Nucleus accumbens (tissue), 56 donors: ENCODE measurements at places on chromosomes 4 and X.

GRCh38 chr4:176358083-176358469, 38.3 kb downstream of the SPCS3 start:
- no peak for DNase-seq

DNA sequence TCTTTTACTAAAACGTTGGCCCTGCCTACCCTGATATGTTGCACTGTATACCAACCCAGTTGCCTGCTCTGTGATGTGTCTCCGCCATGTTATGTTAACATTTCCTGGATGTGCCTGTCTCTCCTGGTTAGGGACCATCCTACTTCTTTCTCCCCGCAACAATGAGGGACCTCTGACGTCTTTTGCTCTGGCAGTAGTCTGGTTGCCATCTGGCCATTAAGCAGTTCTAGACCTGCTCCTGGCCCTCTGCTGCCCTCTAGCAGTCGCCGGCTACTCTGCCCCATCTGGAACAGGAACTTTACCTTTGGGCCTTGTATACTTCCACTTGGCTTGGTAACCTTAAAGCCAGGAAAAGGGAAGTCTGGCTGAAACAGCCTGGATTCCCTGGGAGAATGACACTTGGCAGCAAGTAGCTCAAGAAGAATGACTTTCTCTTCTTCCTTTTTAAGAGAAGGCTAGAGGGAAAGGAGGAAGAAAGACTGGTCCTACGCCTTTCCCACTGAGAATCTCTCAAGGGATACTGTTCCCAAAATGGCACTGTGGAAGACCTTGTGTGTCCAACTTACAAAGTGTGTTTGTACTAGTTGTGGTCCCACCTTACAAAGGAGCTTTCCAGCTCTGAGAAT, 63.5 kb downstream of the GPC3 start:
- no peak for DNase-seq

DNA sequence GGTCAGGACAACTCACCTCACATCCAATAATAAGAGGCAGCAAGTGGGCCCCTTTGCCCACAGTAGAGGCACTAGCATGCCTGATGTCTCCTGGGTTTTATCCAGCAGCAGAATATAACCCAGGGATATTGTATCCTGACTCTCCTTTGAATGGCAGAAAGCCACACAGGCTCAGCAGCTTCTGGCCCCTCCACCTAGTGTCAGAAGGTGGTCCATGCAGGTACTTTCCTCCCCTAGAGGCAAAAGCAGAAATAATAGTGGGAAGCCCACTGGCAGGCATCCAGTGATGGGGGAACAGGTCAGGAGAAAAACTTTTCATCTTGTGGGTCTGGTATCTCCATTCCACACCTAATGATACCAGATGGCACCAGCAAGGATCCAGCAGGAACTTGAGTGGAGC, 75.5 kb upstream of the IRS4 start:
- no peak for DNase-seq

DNA sequence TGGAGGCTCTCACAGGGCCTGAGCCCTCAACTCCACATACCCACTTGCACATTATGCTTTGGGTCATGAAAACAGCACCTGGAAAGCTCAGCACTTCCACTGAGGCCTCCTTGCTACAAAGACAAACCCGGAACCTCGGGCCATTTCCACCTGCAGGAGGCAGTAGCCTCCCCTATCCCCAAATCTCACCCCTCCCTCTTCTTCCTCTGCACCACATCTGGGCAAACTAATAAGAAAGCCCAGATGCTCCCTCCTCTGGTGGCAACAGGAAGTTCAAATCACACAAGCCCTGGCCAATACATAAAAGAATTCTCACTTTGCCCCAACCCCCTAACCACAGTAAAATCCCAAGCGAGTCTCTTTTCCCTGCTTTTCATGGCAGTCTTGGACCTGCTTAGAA, 136.4 kb downstream of the MAPK10 start:
- no peak for DNase-seq

DNA sequence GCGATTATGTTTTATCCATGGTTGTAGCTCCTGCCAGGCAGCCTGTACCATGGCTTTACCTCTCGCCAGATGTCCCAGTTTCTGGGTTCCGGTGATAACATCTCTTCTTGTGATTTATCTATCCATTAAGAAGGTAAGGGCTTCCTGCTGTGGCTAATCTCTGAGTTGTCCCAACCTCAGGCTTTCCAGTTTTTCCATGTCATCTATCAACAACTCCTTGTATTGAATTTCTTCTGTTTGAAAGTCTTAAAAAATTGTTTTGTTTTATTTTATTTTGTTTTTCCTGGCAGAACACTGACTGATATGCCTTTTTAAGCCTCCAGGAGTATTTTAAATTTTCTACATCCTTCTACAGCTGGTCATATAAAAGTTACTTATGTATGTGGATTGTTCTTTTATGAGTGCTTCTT, 241.9 kb downstream of the ANTXR2 start:
- DNase-seq, result no peak

DNA sequence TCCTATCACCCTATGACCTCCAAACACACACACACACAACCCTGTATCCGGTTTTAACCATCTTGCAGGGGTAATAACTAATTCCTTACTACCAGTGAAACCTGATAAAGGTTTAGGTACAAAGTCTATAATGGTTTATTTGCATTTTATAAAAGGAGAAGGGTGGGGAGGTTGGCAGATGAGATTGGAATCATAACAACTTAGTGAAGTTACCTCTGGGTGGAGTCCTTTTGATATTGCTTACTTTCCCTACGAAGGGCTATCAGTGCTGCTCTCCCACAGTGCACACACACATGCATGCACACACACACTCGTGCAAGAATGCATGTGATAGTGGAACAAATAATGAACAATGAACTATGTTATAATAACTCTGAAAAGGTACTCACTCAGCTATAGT, 56.1 kb downstream of the CCSER1 start:
- no peak for DNase-seq

DNA sequence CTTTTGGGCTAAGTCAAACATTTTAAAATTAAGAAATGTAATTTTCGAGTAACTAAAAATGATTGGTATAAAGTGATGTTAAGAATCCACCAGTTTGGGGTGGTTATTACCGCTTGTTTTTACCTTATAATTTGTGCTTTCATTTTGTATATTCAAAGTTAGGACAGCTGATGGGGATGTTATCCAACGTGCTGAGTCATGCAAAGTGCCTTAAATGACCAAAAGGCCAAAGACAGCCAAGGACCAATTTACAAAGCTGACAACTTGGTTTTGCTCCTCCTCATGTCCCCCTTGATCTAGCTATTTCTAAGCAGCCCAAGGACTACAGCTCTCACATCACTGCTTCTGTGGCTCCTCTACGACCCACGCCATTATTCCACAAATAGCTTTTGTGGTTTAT, 181.4 kb upstream of the PCDH7 start:
- DNase-seq, result no peak

DNA sequence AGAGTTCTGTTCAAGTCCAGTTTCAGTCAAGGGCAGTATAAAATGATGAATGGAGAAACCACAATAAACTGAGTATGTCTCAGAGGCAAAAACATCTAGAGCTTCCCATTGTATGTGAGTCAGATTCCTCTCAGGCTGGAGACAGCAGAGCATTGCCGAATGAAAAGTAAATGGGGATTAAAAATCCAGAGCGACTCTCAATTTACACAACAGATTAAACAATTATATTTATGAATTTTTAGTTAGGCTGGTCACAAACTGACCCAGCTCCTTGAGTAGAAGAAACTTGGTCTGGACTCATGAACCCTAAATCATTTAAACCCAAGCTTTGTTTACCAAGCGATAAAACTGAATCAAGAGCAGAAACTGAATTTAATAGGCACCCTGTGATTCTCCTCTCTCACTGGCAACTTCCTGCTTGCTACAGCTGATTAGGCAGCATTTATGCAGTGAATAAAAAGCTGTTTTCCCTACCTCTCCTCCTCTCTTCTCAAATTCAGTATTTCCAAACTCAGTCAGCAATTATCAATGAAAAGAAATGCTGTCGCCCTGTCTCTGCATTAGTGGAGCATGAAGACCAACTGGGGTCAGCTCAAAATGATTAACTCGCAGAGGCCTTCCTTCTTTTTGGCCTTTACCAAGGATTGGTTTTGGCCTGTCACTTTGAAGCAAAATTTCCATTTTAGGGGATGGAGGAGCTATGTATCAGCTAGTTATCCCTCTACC, 568.0 kb downstream of the PDHA2 start:
- DNase-seq, result no peak

DNA sequence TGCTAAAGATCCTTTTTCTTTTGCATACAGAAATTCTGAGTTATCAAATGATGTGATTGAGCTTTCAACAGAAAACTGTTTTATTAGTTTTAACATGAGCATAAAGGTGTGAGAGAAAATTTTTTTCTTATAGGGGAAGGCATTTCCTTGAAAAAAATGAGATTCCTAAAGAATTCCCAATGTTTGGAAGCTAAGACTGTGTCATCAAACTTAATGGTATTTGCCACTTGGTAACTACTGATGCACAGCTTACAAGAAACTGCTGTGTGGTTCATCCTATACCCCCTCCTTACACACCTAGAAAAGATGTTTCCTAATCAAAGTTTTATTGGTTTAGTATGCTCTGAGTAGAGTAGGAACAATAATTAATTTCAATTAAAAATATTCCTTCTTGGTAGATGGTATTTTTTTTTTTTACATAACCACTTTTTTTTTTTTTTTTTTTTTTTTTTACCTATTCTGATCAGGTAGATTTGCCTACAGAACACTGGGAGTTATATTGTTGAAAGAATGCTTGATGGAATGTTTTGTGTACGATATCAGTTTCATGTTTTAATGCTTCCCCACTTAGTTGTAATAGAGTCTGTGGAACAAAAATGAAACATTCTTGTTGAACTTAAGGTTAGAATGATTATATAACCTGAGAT, 6.0 kb downstream of the PTPN13 start:
- no peak for DNase-seq

- no peak for DNase-seq
Observed at GRCh38 chr4:26402458-26402857, 81.6 kb downstream of the RBPJ start.

GRCh38 chr4:16334601-16335000, 108.3 kb upstream of the TAPT1 start:
- no peak for DNase-seq

- DNase-seq, result no peak
Observed at GRCh38 chr4:43560047-43560446, 667.5 kb downstream of the GRXCR1 start.

DNA sequence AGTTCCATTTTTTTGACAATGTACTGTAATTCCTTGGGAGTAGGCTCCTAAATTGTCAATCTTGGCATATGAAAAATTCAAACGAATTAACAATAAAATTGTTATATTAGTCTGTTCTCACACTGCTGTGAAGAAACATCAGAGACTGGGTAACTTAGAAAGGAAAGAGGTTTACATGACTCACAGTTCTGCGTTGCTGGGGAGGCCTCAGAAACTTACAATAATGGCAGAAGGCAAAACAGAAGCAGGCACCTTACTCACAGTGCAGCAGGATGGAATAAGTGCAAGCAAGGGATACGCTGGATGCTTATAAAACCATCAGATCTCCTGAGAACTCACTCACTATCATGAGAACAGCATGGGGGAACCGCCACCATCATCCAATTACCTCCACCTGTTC, 246.4 kb upstream of the TRAM1L1 start:
- DNase-seq, result no peak

- DNase-seq, result no peak
Observed at GRCh38 chr4:82415922-82416365, 14.3 kb downstream of the HNRNPDL start.

- DNase-seq, result no peak
Observed at GRCh38 chr4:184887333-184887732, 61.6 kb upstream of the ACSL1 start.

- no peak for DNase-seq
Observed at GRCh38 chrX:9627922-9628321, 137.7 kb downstream of the GPR143 start.

- peak; percentile 21 for DNase-seq
Observed at GRCh38 chrX:49071877-49072711, 1.7 kb downstream of the PRAF2 start.

DNA sequence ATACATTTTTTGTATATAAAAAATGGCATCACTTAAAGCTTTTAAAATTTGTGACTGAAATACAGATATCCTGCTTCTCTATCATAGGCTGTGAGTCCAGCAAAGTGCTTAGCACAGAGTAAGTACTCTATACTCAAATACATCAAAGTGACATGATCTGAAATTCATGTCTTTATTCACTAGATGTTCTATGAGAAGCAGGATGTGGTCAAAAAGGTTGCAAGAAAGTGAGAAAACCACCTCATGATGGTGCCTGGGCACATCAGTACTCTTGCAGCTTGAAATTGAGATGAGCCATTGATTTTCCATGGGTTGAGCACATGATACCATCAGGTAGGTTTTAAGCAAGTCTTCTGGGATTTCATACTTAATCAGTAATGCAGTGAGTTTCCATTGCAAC, 20.4 kb upstream of the SFRP2 start:
- DNase-seq, result no peak

- no peak for DNase-seq
Observed at GRCh38 chrX:76555816-76556215, 128.3 kb downstream of the MAGEE1 start.

- no peak for DNase-seq
Observed at GRCh38 chr4:66639361-66639760, 905.9 kb downstream of the CENPC start.

DNA sequence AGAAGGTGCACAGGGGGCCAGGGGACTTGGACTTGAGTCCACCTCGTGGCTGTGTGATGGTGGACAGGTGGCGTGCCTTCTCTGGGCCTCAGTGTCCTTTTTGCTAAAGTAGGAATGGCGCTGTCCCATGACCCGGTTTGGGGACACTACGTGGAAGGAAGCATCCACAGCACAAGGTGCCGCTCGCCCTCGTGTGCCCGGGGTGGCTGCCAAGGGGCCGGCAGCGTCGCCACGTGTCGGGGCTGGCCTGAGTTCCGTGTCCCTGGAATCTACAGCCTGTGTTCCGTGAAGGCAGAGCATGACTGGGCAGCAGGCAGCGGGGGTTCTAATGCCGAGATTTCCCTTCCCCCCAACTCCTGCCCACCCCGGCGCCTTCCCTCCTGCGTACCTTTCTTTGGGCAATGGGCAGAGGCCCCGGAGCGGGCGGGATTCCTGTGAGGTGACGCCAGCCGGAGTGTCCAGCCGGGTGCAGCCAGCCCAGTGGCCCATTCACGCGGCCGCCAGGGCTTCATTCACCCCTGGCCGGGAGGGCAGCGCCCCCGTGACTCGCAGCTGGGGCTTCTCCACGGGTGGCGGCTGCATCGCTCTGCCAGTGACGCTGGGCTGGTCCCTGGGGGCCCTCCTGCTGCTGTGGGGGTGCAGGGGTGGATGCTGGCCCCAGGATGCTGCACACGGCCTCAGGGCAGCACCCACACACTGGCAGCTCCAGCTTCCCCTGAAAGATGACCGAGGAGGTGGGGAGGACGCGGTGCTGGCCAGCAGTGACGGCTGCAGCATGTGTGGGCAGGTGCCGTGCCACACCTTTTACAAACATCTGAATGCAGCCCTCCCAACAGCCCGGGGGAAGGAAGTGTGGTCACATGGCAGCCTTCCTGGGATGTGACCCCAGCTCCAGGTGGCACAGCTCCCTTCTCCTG, 21.2 kb downstream of the DOK7 start:
- no peak for DNase-seq

- DNase-seq, result no peak
Observed at GRCh38 chrX:136529795-136530194, 2.2 kb upstream of the VGLL1 start.
